ENCODE measurements at places on chromosomes 7 and 10.

DNA sequence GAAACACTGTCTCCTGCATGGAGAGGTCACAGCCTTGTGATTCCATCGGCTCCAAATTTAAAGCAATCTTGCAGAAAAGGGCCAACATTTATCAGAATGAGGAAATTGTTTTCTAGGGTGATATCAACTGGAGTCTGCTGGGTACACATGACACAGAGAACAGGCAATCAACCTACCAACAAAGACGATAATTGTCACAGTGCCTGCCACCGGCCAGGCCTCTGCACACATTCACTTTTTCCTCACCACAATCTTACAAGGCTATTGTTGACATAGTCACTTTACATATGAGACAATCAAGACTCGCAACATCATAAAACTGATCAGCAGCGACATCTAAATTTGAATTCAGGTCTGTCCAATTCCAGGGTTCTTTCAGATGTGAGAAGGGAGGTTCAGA, 189.4 kb downstream of the KCNMA1 start:
- no peak for DNase-seq

GRCh38 chr7:54841772-54842697, 83.0 kb upstream of the SEC61G start:
- DNase-seq, result no peak

GRCh38 chr7:93238748-93239147, 6.6 kb downstream of the VPS50 start:
- no peak for DNase-seq

DNA sequence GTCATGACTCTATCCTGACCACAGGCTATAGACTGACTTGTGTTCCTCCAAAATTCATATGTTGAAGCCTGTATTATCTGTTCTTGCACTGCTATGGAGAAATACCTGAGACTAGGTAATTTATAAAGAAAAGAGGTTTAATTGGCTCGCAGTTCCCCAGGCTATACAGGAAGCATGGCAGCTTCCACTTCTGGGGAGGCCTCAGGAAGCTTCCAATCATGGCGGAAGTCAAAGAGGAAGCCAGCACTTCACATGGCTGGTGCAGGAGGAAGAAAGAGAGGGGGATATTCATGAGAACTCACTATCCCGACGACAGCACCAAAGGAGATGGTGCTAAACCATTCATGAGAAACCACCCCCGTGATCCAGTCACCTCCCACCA, 84.3 kb upstream of the KDM7A start:
- no peak for DNase-seq

GRCh38 chr10:17782921-17783665, 26.1 kb upstream of the MRC1 start:
- DNase-seq, result no peak

GRCh38 chr10:29643771-29644501, 9.2 kb upstream of the SVIL start:
- no peak for DNase-seq

GRCh38 chr10:44618910-44619309, 234.0 kb upstream of the CXCL12 start:
- DNase-seq, result no peak

DNA sequence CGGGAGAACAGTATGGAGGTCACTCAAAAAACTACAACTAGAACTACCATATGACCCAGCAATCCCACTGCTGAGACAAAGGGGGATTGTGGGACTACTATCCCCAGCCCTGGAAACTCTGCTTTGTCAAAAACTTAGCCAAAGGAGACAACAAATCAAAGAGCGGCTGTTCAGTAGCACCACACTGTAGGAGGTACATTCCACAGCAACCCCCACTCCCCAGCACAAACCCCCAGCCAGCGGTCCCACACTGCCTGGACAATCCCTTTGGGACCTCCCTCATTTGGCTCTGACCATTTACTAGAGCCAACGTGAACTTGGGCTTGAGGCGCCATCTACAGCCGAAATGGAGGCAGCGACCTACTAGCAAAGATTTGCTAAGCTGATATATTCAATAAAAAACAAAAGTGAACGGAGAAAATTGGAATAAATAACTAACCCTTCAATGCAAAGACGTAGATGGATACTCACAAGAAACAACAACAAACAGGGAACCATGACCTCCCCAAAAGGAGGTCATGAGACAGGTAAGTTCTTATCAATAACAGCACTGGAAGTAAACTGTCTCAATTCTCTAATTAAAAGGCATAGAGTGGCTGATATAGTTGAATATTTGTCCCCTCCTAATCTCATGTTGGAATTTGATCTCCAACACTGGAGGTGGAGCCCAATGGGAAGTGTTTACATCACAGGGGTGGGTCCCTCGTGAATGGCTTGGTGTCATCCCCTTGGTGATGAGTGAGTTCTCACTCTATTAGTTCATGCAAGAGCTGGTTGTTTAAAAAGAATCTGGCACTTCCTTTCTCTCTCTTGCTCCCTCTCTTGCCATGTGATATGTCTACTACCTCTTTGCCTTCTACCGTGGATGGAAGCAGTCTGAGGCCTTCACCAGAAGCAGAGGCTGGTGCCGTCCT, 119.0 kb upstream of the KCNMA1 start:
- DNase-seq, result peak; percentile 59

DNA sequence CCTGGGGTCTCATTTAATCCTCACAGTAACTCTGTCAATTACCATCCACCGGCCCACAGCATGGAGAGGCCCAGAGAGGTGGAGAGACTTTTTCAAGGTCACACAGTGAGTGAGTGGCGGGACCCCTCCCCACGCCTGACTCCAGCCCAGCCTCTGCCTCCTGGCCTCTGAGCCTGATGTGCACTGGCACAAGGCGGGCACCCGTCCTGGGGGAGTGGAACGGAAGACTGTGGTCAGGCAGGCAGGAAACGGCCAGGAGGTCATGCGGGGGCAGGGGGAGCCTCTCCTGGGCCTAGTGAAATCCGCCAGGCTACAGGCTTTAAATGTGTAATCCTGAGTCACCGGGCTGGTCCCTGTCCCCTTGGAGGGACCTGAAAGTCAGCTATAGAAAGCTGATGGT, 32.2 kb downstream of the ZCCHC24 start:
- DNase-seq, result peak; percentile 61

DNA sequence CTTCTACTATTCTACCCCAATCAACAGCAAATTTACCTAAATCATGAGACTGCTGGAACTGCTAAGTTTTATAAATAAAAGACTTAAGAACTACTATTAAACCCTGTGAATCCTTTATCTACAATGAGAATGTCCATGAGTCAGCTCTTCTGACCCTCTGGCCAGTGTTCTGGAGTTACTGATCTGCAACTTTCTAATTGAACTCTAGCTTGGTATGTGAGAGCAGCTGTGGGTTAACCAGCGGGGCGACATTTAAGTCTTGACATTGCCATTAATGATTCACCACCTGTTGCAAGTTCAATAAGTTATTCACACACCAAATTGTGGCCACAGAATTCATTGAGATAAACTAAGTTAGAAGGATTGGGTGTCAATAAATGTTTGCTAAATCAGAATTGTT, 359.8 kb downstream of the PCDH15 start:
- DNase-seq, result no peak

- DNase-seq, result no peak
These were observed 47.8 kb downstream of the BZW2 start for GRCh38 chr7:16693601-16694318.

- no peak for DNase-seq
These were observed 21.0 kb upstream of the DDX21 start for GRCh38 chr10:68934994-68935393.

- no peak for DNase-seq
These were observed 364.1 kb downstream of the GATA3 start for GRCh38 chr10:8418631-8419030.

DNA sequence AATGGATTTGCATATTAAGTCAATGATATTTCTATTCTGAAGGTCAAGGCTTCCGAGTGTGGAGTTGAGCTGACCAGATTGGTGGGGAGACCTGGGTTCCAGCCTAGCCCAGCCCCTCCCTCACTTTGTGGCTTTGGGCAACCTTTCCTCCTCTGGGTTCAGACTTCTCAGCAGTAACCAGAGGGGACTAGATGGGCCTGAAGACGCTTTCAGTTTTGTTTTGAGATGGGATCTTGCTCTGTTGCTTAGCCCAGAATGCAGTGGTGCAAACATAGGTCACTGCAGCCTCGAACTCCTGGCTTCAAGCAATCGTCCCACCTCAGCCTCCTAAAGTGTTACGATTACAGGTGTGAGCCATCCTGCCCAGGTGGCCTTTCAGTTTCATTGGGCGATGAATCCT, 68.1 kb upstream of the LEP start:
- DNase-seq, result no peak

DNA sequence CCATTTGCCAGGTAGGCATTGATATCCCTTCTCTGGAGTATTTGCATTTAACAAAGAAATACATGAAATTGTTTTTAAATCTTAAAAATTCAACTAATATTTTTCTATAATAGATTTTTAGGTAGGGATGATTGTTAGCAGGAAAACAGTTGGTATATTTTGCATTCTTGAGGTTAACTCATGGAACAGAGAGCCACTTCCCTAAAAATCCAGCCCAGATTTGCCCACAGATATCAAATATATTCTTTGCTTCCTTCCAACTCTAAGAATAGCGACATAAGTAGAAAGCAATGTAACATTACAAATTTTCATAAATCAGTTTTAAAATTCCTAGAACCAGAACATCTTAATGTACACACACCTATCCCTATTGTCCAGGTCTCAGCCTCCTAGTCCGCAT, 45.0 kb upstream of the ANLN start:
- no peak for DNase-seq

DNA sequence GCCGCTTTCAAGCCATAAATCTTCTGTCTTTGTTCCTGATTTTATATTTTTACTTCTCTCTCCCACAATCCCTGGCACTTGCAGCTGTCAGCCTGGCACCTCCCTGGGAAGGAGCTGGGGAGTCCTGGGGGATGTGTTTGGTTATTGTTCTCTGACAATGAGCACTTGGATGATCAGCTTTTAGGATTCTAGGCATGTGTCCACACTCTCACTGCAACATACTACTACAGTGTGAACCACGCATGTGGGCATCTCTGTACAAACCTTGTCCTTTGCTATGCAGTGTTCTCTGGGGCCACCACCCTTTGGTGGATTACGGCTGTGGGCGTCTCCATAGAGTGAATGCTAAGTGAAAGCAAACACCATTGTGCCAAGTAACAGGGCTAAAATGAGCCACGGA, 168.4 kb upstream of the KMT2E start:
- DNase-seq, result no peak
